ENCODE measurements at places on chromosomes 1 and 21.

- no peak for DNase-seq
Observed at GRCh38 chr21:26948194-26948593, 18.7 kb downstream of the ADAMTS5 start.

- no peak for DNase-seq
Observed at GRCh38 chr1:167654975-167655575, 25.0 kb downstream of the RCSD1 start.

DNA sequence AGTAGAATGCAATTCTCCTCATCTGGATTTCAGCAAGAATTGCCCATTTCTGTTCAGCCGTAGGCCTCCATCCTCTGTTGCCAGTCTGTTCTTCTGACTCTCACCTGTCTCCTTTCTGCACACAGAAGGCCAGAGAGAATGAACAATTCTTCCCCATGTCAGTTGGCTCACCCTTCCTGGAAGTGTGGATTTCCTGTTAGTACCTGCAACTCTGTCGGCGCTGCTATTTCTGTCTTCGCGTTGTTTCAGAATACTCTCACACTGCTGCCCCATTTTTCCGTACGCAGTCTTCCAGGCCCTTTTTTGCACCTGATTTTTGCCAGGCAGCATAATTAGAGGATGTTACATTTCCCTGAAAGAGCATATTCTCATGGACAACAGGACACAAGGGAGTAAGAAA is 200.7 kb downstream of the FGGY start:
- DNase-seq: no peak

DNA sequence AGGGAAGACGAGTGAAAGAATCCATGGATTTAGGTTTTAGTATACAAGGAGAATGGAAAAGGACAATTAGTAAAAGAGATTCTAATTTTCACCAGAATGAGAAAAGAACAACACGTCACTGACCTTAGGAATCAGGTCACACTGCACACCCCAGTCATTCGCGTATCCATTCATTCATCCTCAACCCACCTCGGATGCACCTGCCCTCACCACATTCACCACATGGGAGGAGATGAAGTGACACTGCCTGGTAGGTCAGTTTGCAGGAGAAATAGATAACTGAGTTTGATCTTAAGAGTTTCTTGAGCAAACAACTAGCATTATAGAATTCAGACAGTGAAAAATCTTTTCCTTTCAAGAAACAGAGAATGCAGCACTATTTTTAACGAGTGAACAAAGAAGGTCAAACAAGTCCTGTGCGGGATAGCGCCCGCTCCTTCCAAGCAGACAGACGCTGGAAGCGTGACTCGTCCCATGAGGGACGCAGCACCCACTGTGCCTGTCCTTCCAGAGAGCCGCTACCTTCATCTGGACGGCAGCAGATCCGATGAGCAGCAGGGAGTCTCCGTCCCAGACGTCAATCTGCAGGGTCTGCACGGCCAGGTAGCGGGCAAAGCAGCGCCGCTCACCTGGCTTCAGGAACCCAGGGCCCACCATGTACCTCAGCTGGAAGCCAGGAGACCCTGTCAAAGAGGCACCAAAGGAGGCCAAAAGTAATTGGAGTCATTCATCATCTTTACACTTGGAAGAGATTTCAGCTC is 101.7 kb downstream of the NPHP4 start:
- DNase-seq: no peak

DNA sequence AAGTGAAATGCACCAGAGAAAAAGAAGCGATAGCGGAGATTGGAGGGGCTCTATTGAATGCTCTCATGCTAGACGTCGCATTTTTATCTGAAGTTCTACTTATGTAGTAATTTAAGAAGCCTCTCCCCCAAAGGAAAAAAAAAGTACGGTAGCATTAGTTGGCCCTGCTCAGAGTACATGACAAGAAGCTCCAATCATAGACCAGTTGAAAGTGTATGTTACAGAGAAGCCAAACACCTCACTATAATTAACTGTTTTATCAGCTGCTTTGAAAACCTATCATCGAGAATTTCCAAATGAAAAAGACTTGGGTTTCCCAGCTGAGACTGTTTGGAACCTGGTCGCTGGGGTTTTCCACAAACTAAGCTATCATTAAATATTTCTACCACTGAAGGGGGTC is 19.6 kb upstream of the OVAAL start:
- DNase-seq: no peak

- DNase-seq: no peak
Observed at GRCh38 chr21:43001316-43001715, 27.0 kb downstream of the PKNOX1 start.

DNA sequence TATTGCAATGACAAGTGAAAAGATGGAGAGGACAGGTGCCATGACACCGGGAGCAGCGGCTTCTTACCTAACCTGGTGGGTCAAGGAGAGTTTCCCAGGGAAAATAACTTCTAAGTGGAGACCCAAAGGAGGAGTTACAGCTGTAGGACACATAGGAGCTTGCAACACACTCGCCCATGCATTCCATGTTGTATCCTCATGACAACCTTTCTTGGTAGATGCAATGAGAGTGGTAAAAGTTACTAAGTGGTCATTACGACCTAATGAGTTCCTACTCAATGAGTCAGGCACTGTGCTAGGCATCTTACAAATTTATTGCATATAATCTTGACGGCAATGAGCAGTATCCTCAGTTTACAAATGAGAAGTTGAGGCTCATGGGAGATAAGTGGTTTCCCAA is 119.5 kb upstream of the HOOK1 start:
- DNase-seq: no peak

DNA sequence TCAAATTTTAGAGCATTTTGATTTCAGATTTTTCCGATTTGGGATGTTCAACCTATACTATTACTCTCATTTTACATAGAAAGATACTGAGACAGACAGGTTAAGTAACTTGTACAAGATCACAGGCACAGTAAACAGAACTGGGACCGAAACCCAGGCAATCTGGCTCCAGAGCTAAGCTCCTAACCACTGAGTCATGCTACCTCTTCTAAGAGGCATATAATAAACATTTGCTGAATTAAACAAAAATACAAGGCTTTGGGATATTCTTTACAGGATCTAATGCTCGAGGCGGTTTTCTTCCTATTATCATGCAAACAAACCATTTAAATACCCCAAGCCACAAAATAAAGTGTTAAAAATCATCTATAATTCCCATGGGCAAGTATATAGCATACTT is 50.3 kb downstream of the MCOLN2 start:
- DNase-seq: no peak

DNA sequence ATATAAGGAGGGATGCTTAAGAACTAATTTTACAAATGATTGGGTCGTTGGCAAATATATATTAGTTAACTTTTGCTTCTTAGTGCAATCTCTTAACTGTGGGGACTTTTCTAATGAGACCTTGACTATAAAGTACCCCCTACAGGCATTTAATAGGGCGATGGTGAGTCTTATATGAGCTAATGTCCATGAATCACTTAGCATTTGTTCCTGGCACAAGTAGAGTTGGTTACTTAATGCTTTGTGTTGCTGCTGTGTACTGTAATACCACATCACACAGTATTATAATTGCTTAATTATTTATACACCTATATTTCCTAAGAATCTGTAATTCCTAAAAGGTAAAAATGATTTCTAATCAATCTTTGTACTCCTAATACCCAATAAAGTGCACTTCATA is 25.3 kb upstream of the TMCO1 start:
- DNase-seq: no peak

- DNase-seq: no peak
Observed at GRCh38 chr21:43331111-43331961, 95.6 kb downstream of the SIK1 start.

GRCh38 chr1:203692565-203693470 is 66.2 kb downstream of the ATP2B4 start:
- DNase-seq: no peak

GRCh38 chr1:115230281-115230680 is 107.8 kb downstream of the NGF start:
- no peak for DNase-seq

- DNase-seq: no peak
Observed at GRCh38 chr1:38117444-38117887, 70.9 kb upstream of the POU3F1 start.

All from activated naive CD4-positive, alpha-beta T cell treated with anti-CD3 and anti-CD28 coated beads, Interleukin-2, amount 50 U/mL, for 16 hours (primary cell).